ENCODE measurements at places on chromosomes 12 and 14.

DNA sequence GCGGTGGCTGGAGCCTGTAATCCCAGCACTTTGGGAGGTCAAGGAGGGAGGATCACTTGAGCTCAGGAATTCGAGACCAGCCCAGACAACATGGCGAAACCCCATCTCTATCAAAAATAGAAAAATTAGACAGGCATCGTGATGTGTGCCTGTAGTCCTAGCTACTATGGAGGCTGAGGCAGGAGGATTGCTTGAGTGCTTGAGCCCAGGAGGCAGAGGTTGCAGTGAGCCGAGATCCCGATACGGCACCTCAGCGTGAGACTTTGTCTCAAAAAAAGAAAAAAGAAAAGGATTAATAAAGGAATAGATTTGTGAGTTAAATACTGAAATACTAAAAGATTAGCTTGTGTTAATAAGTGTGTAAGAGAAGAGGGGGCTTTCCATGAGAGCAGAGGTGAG lies 29.4 kb downstream of the RPGRIP1 start:
- DNase-seq, result no peak

GRCh38 chr12:51886021-51886710 lies 1.7 kb upstream of the ANKRD33 start:
- DNase-seq, result no peak

GRCh38 chr14:91333650-91334039 lies 84.0 kb downstream of the CCDC88C start:
- no peak for DNase-seq

DNA sequence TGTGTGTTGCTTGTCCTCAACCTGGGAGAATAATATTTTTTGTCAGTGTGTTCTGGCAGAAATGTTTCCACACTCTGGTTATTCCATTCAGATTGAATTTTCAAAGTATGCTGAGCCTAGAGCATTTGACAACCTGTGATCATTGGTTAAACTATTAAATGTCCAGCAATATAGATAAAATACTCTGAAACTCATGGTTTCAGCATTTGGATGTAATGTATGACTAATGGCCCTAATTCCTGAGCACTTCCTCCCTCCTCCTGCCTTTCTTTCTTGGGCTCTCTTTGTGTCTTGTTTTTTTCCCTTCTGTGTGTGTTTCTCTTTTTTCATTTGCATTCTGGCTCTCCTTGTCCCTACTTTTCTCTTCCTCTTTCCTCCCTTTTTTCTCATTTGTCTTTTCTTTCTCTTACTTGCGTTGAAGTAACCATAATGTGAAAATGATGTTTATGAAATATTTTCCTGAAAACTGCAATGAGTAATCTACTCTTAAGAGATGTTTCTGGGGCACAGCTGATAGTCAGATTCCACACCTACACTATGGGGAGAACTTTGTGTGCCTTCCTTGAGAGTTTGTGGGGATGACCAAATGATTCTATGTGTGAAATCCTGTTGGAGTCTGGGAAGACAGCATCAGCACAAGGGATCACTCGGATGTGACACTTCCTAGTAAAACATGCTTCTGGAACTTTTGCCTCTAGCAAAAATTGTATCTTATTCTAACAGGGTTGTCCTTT lies 74.6 kb downstream of the FRMD6 start:
- DNase-seq, result no peak

DNA sequence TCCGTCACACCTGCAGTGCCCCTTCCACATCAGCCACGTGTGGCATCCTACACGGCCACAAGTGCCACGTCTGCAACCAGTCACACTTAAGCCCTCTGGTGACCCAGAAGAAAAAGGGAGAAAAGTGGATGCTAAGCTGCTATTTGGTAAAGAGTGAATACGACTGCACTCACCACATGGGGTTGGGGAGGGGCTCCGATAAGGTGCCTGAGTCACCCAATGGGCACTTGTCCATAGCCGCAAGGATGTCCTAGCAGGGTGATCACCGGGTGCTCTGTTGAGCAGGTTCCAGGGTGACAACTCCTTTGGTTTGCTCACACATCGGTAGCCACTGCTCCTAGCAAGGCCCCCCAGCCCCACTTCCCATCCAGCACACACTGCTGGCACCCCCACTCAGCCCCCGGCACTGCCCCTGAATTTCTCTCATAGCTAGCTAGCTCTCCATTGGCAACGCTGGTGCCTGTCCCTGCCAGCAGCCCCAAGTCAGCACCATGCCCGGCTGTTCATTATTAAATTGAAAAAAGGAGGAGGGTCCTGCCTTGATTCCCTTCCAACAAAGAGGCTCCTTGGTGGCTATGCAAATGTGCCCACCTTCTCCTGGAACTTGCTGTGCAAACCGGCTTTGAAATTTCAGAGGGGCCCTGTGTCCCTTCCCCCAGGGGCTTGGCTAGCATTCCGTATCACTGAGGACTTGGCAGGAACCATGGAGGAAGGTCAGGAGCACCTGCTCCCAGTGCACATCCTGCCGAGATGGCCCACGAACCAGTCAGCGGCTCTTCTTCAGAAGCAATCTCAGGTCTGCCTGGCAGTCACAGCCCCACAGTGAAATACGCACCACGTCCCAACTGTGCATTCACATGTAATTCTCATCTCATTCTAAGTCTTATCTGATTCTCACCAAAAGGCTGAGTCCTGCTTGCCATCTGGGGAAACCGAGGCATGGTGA lies 227.7 kb upstream of the DIO3 start:
- DNase-seq, result no peak

DNA sequence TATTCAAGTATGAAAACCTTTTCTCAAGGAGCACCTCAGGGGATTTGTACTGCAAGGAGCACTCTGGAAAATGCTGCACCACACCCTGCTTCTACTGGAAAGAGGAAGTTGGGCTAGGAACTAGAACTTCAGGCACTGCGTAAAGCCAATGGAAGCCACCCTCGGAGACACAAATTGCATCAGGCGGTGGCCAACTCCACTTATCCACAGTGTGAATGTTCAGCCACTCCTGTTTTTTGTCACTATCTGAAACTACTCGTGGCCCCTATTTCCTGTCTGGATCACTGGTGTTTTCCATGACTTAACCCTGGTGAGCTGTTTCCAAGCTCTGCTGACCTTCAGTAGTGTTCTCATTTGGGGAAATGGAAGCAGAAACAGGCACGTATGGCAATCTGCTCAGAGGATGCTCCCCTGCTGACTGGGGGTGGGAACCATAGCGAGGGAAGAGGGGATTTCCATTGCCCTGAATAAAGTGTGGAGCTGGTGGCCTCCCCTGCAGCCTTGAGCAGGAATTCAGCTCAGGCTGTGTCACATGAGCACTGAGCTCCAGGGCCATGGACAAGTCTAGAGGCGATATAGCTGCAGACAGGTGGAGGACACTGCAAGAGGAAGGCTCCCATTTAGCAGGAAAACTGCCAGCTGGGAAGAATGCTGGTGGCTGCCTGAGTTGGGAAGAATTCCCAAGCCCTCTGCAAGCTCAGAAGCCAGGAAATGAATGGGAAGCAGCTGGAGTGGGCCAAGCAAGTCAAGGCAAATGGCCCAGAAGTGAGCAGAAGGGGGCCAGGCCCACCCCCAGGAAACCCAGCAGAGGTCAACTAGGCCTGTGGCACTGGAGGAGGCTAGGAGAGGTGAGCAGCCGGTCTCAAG lies 50.5 kb upstream of the RAP1B start:
- no peak for DNase-seq

DNA sequence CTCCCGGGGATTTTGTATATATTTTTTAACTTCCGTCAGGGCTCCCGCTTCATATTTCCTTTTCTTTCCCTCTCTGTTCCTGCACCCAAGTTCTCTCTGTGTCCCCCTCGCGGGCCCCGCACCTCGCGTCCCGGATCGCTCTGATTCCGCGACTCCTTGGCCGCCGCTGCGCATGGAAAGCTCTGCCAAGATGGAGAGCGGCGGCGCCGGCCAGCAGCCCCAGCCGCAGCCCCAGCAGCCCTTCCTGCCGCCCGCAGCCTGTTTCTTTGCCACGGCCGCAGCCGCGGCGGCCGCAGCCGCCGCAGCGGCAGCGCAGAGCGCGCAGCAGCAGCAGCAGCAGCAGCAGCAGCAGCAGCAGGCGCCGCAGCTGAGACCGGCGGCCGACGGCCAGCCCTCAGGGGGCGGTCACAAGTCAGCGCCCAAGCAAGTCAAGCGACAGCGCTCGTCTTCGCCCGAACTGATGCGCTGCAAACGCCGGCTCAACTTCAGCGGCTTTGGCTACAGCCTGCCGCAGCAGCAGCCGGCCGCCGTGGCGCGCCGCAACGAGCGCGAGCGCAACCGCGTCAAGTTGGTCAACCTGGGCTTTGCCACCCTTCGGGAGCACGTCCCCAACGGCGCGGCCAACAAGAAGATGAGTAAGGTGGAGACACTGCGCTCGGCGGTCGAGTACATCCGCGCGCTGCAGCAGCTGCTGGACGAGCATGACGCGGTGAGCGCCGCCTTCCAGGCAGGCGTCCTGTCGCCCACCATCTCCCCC lies 777 bp downstream of the ASCL1 start:
- peak; percentile 77 for DNase-seq

DNA sequence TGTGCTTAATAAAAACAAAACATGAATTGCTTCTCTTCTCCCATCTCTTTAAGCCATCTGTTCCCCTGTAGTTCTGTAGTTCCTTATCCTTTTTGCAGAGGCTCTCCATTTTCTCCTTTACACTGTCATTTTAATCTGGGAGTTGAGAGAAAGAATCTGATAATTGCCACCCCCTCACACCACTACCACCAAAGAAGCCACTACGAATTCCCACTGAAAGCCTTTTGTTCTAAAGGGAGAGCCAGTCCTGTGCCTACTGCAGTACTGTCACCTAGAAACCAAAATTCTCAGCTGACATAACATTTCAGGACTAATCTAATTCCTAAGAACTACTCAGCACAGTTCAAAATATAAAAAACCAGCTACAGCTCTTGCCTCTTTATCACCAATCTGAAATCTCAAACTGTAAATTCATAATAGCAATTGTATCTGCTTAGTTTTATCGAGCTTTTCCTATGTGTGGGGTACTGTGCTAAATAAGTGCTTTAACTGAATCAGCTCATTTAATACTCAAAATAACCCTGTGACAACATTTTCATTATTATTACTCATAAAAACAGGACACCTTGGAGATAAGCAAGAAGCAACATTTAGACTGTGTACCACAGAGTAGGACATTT lies 72.4 kb downstream of the SPPL3 start:
- DNase-seq, result no peak

- no peak for DNase-seq
Observed at GRCh38 chr14:30484201-30484600, 74.8 kb upstream of the G2E3 start.

DNA sequence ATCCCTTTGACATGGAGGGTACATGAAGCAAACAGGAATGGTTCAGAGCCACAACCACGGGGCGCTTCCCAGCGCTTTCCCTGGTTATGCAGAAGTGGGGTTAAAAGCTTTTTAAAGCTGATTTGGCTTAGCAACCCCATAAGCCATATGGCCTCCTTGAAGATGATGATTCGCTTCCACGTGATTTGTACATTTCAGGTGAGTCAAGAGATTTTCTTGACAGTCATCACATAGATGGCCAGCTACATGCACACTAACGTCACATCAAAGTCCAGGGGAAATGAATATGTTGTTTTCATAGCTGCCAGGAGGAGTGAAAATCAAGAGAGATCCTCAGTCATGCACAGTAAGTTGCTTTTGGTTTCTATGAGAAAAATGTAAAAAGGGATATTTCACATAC lies 309.7 kb downstream of the TMEM132D start:
- DNase-seq, result no peak

GRCh38 chr14:91417983-91418386 lies 365 bp upstream of the CCDC88C start:
- peak; percentile 64 for DNase-seq

DNA sequence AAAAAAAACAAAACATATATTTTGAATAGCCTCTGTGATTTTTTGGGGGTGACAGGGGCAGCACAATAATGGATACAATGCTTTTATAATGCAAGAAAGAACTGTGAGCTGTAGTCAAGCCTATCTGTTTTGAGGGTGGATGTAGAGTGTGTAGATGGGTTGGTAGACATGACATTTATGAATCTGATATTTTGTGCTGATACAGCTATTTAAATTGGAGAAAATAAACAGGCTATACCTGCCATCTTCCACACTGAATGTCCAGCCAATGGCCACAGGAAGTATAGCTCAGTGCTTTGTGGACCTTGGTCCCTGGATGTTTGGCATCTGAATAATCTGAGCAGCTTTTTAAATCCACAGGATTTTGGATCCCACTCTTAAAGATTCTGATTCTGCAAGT lies 175.0 kb downstream of the NEDD1 start:
- no peak for DNase-seq

GRCh38 chr14:66624336-66624937 lies 116.5 kb downstream of the GPHN start:
- peak; percentile 38 for DNase-seq

DNA sequence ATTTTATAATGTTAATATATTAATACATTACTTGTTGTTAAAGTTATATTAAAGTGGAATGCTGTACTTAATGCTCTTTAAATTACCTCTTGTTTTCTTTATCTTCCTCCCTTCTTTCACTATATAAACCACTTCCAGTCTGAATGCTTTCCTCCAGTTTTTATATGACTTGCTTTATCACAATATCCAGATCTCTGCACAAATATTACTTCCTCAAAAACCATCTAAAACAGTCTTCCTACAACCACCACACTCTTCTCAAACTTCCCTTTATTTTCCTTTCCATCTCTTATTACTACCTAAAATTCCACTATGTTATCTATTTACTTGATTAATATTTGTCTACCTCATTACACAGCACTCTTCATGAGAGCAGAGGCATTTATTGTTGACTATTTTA lies 956.6 kb downstream of the LRFN5 start:
- no peak for DNase-seq

- DNase-seq, result no peak
Observed at GRCh38 chr14:51566831-51567582, 84.7 kb upstream of the FRMD6 start.

DNA sequence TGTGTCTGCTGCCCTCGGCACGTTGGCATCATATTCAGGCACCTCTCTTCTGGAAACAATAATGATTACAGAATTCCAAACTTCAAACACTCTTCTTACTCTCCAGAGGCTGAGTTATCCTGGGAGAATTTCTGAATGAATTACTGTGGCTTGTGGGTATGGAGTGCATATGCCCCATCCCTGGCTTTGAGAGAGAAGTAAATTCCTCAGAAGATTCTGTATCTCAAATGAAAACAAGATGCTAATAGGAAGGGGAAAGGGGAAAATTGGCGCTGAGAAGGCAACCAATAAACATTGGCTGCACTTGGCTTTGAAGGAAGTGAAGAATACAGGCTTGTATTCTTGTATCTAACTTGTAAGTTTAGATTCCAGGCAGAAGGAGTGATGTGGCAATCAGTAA lies 132.0 kb upstream of the NOVA1 start:
- DNase-seq, result no peak

GRCh38 chr12:52260361-52261207 lies 13.9 kb upstream of the KRT86 start:
- no peak for DNase-seq
